ENCODE measurements at places on chromosomes 1 and 21. TPM values are rescaled to one million over a fixed set of nuclear protein-coding genes. Genes with fewer than 3 reads are reported as not detected.

The TLR5 gene
- polyA plus RNA-seq = 5.7 TPM

The OR2G6 gene
- polyA plus RNA-seq = not detected

The NPHS2 gene
- polyA plus RNA-seq = not detected

DNA sequence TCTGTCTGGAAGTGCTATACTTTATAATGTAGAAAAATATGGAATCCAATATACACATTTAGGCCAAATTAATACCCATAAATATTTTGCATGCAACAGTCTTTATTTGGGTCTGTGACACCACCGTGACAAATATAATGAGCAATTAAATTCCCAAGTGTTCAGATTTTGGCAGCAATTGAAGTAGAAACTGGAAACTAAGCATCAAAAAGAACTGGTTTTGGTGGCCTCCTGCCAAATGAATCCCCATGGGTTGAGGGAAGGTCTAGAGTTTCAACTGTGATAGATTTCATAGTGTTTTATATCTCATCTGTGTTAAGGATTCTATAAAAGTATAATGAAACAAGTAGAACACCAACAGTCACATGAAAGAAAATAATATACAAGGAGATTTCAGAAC is 88.4 kb downstream of the DPYD start:
- DNase-seq = peak; percentile 44

- DNase-seq = no peak
These were observed 29.8 kb downstream of the TNNT2 start for GRCh38 chr1:201347498-201348210.

GRCh38 chr1:17204546-17205440 is at the start of gene PADI1:
Gene PADI1, plus strand, starts transcription at chr1:17205128. Its CDS starts 90 bp downstream, at chr1:17205218.
- no peak for DNase-seq

Data from forelimb muscle (tissue), 1 donor.